ENCODE measurements at places on chromosomes 6 and 20. TPM values are rescaled to one million over a fixed set of nuclear protein-coding genes. Genes with fewer than 3 reads are reported as not detected.

The HMGCLL1 gene
- not detected for total RNA-seq

The C20orf202 gene
- 0.40 TPM for total RNA-seq

The AHI1 gene
- total RNA-seq, result 49.6 TPM

The DNPH1 gene
- 32.5 TPM for total RNA-seq

The VGLL2 gene
- total RNA-seq, result not detected

The MDC1 gene
- 64.1 TPM for total RNA-seq

The MATN4 gene
- 1.4 TPM for total RNA-seq

The SLPI gene
- total RNA-seq, result 7.2 TPM

The TCP1 gene
- 498 TPM for total RNA-seq

The COL11A2 gene
- total RNA-seq, result 1.3 TPM

The PRPH2 gene
- 0.10 TPM for total RNA-seq

The OR2H1 gene
- total RNA-seq, result not detected

The RNF182 gene
- not detected for total RNA-seq

The GABRR1 gene
- total RNA-seq, result not detected

The PSORS1C1 gene
- not detected for total RNA-seq

The B3GALT4 gene
- total RNA-seq, result 11.2 TPM
